ENCODE measurements at places on chromosomes 6 and 20.

DNA sequence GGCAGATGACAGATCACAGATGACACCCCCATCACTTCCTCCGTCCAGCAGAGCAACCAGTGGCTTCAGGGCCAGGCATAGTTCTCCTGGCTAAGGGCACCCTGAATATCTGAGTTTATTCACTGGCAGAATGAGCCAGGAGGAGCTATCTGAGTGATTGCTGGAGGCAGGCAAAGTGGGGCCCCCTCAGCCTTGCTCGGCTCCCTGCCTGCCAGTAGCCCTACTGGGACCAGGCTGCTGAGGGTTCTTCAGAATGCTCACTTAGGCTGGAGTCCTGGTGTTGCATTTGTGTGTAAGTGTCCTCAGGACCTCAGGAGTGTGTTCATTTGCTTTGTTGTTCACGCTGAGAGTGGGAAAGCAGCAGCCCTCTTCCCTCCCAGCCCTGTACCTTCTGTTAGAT, 31.2 kb downstream of the CHMP4B start:
- no peak for DNase-seq

DNA sequence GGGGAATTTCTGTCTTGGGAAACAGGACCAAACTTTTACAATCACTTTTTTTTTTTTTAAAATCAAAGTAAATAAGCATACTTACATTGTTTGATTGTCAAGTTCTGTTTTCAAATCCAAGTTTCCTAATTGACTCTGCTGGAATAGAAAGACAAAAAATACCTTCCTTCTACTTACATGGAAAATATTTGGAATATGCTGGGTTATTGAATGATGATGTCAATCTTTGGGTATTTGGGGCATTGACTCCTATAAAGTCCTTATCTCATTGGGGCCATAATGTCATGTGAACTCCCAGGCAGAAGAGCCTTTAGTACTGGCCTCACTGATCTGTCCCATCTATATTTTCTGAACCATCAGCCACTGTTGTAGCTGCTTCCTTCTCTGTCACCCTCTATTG, 122.6 kb upstream of the NOX3 start:
- no peak for DNase-seq

DNA sequence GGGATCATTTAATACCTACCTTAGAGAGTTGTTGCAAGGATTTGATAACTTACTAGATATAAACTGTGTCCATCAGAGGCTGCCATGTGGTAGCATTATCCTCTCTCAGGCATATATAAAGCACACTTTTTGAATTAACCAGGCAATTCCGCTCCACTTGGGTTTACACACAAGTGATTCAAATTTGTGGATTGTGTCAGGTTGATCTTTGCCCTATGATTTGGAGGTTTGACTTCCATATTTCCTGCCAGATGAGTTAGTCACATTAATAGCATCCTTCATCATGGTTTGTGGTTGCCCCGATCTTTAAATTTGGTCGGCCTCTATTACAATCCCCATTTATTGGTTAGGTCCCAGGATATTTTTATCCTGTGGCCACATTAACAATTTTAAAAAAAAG, 44.8 kb upstream of the CTAGE9 start:
- no peak for DNase-seq

GRCh38 chr6:10373642-10374359, 41.1 kb downstream of the TFAP2A start:
- DNase-seq = no peak

- no peak for DNase-seq
Measured at GRCh38 chr6:163695414-163695864, 280.9 kb downstream of the QKI start.

DNA sequence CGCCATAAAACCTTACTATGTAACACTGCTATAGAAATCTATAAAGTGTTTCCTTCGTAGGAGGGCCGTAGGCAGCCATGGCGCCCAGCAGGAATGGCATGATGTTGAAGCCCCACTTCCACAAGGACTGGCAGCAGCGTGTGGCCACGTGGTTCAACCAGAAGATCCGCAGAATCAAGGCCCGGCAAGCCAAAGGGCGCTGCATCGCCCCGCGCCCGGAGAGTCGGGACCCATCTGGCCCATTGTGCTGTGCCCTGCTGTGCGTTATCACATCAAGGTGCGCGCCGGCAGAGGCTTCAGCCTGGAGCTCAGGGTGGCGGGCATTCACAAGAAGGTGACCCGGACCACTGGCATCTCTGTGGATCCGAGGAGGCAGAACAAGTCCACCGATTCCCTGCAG, 62.4 kb downstream of the TRIM27 start:
- DNase-seq = no peak

GRCh38 chr6:109296971-109297372, 85.3 kb downstream of the CD164 start:
- no peak for DNase-seq
